ENCODE measurements at places on chromosomes 5 and 9.

- no peak for DNase-seq
These were observed 142.2 kb downstream of the PLCXD3 start for GRCh38 chr5:41368158-41368557.

DNA sequence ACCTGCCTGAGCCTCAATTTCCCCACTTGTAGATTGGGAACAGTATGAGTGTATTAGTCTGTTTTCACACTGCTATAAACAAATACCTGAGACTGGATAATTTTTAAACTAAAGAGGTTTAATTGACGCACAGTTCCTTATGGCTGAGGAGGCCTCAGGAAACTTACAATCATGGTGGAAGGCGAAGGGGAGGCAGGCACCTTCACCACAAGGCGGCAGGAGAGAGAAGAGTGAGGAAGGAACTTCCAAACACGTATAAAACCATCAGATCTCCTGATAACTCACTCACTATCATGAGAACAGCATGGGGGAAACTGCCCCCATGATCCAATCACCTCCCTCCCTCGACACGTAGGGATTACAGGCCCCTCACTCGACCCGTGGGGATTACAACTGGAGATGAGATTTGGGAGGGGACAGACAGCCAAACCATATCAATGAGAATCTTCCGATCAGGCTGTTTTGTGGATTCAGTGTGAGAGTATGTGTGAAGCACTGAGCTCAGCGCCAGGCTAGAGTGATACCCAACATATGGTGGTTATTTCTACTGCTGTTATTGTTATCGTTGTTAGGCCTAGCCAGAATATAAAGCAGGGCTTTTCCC, 14.6 kb upstream of the LMX1B start:
- no peak for DNase-seq

- DNase-seq: peak; percentile 14
These were observed 84.8 kb downstream of the RAD23B start for GRCh38 chr9:107367727-107368502.

GRCh38 chr9:134055981-134056461, 11.8 kb downstream of the BRD3 start:
- DNase-seq: peak; percentile 44

- DNase-seq: no peak
These were observed 144.4 kb upstream of the IFNE start for GRCh38 chr9:21626493-21626892.

DNA sequence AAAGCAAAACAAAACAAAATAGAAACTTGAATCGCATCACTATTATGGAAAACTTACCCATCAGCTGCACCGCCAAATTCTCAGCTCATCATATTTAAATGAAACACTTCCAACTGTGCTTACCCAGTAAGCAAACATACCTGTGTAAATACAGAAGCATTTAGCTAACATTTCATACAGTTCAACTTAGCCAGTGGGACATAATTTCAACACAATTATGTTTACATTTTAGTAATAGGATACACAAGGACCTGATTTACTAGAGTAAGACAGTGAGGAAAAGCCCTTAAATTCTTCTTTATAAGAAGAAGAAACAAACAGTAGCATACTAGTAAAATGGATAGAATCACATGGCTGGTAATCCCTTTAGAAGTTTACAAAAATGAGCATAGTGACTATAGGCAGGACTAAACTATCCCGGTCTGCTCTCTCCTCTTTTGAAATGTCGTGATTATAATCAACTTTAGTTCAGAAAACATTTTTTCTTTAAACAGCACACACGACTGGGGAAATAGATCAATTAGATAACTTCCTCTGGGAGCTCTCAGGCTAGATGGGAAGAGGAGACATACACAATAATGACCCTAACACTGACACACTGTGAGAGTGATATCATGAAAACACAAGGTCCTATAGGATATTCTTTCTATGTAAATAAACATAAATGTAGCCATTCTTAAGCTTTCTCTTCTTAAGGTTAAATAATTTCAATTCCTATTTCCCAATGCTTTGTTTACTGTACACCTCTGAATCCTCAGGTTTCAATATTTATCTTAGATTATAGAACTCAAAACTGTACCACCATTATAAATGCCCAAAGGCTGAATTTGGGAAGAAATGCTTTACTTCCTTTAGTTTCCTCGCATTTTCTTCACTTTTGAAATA, 15.9 kb upstream of the CDC20B start:
- DNase-seq: no peak

DNA sequence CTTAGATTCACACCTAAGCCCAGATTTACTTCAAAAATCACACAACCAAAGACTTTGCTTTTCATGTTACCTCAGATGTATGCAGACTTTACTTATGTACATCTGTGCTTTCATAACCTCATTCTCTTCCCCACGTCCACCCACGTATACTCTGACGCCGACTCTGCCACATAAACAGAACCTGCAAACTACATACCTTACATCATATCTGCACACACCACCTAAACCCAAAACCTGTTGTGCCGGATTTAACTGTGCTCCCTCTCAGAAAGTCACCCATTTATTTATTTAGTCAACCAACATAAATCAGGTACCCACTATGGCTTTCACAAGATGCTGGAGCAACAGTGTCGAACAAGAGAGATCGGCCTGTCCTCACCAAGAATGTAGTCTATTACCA, 1.0 kb upstream of the DPYSL3 start:
- DNase-seq: no peak

DNA sequence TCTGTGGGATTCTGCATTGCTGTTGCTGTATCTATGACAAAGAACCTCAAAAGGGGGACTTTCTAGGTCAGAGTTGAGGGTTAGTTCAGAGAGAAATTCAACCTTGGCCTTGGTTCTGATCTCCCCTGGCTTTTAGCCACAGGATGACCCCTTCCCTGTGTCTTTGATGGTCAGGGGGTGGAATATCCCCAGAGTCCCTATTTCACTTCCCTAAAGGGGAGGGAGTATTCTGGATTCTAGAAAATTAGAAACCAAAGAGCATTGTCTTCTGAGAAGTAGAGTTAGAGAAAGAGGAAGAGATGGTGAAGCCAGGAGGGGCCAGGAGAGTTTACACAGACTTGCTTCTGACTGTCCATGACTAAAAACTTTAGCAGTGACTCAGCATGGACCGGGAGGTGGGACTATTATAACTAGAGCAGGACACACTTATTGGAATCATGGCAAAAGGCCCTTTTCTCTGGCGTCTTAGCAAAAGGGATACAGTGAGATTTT, 56.2 kb upstream of the LPAR1 start:
- no peak for DNase-seq

DNA sequence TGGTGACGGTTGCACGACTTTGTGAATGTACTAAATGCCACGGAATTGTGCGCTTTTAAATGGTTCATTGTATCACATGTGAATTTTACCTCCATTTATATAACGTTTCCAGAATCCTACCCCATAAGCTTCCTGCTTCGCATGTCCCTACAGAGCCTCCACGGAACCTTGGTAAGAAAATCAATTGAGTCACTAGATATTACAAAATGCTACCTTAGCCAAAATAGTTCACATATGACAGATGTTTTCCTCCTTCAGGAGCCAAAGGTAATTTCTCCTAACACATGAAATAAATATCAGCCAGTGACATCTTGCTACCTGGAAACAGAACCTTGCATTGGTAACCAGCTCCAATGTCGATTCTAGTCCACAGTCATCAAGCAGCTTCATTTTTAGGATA, 125.1 kb downstream of the TTLL11 start:
- no peak for DNase-seq

DNA sequence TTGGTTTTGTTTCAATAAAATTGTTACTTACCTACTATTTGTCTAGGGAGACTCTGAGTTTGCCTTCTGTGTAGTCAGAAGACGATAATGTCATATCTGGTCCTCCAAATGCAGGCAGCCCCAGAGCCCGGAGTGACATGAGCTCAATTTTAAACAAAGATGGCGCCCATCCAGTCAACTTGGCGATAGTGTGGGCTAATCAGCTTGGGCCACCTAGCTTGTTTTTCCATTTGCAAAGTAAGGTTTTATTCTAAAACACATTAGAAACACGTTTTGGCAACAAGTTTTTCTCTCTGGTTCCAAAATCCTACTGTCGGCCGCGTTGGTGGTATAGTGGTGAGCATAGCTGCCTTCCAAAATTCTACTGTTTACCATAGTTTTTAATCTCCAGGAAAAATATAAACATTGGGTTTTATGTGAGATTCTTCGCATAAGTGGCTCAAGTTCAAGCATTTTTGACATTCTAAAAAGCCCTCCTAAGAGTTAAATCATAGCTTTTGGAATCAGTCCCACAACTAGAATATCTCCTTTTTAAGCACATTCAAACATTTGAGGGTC, 13.2 kb downstream of the TSC1 start:
- DNase-seq: no peak

- DNase-seq: no peak
These were observed 23.1 kb upstream of the SHB start for GRCh38 chr9:38092200-38092524.

DNA sequence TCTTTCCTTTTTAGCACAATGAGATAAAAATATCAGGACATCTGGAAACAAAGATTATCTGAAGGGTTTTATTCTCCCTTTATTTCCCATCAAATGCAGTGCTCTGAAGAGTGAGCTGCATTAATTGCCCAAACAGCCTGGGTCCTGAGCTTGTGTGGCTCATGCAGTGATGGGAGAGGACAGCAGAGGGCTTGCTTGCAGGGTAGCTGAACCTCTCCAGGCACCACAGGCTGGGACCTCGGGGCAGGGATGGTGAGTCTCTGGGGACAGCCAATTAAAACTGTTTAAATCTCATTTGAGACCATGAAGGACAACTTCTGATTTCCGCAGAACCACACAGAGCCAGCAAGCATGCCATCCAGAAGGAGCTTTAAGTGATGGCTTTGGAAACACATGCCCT, 71.2 kb downstream of the PLAC8L1 start:
- no peak for DNase-seq

DNA sequence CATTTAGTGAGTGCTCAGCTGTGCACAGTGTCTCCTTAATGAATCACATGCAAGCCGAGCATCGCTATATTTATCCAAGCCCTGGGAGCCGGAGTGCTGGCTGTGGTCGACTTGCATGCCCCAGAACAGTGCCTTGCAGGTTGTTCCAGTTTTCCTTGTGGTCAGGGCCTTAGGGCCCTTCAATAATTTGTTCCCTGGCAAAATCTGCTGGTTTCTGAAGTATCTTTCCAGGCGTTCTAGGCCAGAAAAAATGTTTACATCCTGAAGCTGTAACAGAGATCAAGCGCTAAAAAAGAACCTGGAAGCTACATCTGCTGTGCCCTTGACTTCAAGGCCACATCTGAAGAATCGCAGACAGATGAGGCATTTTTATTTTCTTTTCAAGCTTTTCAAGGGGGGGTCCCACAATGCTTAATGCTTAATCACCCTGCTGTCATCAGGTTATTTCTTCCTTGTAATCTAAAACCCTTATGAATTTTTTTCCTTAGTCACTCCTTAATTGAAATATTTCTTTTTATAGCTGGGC, 105.8 kb downstream of the DOCK2 start:
- no peak for DNase-seq

- DNase-seq: no peak
These were observed 2.8 kb downstream of the CKS2 start for GRCh38 chr9:89313842-89314241.

GRCh38 chr5:51484326-51484725, 101.1 kb downstream of the ISL1 start:
- no peak for DNase-seq

- DNase-seq: no peak
These were observed 99.1 kb upstream of the SMC5 start for GRCh38 chr9:70159630-70160029.

GRCh38 chr5:73858776-73859175, 232.8 kb downstream of the ARHGEF28 start:
- DNase-seq: no peak

GRCh38 chr5:179171251-179171815, 111.2 kb downstream of the ZNF354C start:
- DNase-seq: no peak

- peak; percentile 88 for DNase-seq
These were observed 4.4 kb downstream of the CRB2 start for GRCh38 chr9:123360161-123361085.

- no peak for DNase-seq
These were observed 19.2 kb downstream of the IRF1 start for GRCh38 chr5:132471151-132471907.

GRCh38 chr5:161988077-161988476, 79.5 kb upstream of the GABRG2 start:
- DNase-seq: no peak

- DNase-seq: no peak
These were observed 11.6 kb downstream of the NIPSNAP3B start for GRCh38 chr9:104775574-104775936.

DNA sequence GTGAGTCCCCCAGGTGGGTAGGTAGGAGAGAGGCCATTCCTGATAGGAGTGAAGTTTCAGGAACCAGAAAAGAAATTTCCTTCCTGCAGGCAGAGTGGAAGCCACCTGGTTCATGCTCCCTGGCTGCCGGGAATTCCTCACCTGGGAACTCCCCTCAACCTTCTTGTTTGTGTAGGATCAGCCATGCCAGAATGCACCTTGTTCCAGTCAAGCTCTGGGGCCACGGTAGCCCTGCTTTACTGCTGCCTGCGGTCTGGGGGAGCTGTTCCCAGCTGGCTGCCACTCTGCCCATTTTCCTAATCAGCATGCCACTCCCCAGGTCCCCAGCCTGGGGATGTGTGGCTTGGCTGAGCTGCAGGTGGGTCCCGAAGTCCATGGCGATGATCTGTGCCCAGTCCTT, 18.7 kb upstream of the B4GALT1 start:
- peak; percentile 42 for DNase-seq

DNA sequence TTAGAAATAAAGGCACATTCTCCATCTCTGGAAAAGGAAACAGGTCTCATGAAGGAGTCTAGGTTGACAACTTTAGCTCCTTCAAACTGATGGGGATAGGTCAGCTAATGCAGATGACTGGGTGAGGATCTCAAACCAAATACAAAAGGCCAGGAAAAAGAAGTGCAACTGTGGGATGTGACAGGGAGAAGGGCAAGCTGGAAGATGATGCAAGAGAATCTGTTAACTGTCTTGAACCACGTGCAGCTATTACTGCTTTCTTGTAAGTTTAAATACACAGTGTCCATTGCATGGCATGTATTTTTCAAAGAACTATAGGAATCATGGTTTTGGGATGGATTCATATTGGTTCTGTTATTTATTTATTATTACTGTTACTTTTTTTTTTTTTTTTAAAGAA, 331.8 kb downstream of the NDUFS4 start:
- no peak for DNase-seq

GRCh38 chr5:57442080-57442839, 40.4 kb downstream of the ACTBL2 start:
- DNase-seq: no peak

DNA sequence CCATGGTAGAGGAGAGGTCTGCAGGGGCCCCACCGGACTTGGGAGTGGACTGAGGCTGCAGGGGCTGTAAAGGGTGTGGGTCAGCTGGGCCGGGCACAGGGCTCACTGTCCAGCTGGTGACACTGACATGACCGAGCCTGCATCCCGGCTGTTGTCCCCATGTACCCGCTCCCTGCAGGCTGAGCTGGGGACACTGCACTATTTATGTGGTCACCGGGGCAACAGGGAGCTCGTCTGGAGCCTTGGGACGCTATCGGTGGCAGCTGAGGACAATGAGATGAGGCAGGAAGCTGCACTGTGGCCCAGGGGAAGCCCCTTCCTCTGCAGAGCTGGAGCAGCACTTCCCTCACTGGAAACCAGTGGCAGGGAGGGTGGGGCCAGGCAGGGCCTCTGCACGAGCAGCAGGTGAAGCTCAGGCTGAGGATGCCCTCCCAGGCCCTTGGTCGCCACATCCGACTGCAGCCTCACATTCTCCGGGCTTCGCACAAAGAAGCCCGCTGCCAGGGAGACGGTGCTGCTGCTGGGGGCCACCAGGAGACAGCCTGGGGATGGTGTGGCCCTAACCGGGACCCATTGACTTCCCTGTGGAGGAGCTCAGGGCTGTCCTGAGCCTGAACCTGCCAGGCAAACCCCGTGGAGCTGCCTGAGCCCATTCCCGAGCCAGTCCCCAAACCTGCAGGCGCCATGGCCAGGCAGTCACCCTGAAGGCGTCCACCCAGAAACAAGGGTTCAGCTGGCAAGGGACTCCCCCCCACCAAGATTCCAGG, 26.4 kb downstream of the ZDHHC11B start:
- peak; percentile 84 for DNase-seq
